Stimulated activated CD8-positive, alpha-beta memory T cell treated with anti-CD3 and anti-CD28 coated beads, Interleukin-15, amount 100 ng/mL, for 24 hours (primary cell): ENCODE measurements at places on chromosomes 4 and X.

DNA sequence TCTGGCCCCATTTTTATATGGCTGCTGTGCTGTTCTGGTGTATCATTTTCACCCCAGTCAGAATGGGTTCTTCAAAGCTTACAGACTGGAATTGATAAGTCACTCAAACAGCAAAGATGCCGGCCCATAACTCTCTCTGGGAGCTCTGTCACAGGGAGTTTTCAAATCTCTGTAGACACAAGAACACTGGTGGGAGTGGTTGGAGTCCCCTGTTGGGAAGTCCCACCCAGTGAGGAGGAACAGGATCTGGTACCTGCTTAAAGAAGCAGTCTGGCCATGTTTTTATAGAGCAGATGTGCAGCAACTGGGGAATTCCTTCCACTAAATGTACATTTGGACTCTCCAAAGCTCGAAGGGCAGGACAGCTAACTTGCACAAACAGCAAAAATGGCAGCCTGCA, 69.3 kb upstream of the UGT2B7 start:
- no peak for DNase-seq

DNA sequence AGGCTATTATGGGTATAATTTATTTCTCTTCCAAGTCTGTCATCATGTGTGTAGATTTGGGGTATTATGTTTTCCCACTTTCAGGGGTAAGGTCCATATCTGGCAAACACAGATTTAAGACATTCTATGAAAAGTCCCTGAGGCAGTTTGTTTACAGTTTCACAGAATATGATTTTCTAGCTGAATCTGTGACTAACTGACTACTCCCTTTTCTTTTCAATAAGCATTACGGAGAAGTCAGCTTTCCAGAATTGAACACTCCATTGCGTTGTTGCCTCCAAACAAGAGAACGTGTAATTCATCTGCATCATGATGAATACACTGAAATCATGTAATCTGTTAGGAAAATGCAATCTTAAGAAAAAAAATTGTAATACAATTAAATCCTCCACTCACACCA, 226.7 kb upstream of the SFRP2 start:
- no peak for DNase-seq

DNA sequence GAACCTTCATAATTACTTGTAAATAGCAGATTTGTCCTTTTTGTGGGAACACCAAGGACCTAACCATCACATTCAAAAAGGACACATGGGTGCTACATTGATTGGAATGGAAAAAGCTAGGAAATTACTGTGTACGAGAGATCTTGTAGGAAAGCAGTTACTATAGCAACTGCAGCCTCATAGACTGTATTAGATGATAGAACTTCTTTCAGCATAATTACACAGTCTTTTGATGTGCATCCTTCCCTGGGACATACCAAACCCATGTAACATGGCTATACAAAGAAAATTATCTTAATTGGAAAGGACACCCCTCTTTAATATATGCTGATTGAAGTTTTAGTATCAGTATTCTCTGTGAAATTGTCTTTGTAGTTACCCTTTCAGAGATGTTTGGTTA, 130.7 kb upstream of the CTSO start:
- DNase-seq, result no peak

DNA sequence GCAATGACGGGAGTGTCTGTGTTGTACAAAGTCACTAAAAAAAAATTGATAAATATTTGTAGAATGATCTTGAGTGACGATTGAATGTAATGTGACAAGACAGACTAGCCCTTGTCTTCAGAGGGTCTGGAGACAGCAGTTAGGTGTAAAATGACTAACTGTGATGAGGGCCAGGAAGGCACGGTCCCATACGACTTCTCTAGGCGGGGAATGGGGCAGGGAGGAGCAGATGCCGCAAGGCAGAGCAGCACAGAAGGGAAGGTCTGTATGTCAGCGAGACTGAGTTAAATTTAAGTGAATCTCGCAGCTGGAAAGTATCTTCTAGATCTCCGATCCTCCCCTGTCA, 405 bp downstream of the CENPE start:
- DNase-seq, result no peak

DNA sequence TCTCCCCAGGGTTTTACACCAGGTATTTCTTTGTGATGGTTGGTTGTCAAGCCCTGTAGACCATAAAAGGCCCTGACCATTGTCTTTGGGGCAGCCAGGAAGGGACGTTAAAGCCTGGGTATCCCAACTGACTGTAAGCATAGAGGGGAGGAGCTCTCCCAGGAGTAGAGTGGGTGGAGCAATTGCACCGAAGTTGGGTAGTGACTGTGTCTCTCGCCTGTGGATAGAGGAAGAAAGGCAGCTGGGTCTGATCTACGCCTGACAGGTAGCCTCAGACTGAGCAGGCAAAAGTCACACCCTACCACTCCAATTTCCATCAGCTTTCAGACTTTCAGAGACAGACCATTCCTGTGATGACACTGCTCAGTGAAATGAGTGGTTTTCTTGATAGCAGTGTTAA, 123.3 kb downstream of the KLHL8 start:
- no peak for DNase-seq

GRCh38 chr4:128548381-128548780, 260.8 kb upstream of the PGRMC2 start:
- no peak for DNase-seq

GRCh38 chr4:153169776-153170175, 34.5 kb upstream of the TRIM2 start:
- no peak for DNase-seq

DNA sequence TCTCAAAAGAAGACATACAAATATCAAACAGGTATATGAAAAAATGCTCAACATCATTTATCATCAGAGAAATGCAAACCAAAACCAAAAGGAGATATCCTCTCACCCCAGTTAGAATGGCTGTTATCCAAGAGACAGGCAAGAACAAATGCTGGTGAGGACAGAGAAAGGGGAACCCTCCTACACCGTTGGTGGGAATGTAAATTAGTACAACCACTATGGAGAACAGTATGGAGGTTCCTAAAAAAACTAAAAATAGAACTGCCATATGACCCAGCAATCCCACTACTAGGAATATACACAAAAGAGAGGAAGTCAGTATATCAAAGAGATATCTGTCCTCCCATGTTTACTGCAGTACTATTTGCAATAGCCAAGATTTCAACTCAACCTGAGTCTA, 83.5 kb downstream of the CDS1 start:
- DNase-seq, result no peak

- DNase-seq, result no peak
These were observed 79.6 kb upstream of the WDR1 start for GRCh38 chr4:10196191-10196590.

DNA sequence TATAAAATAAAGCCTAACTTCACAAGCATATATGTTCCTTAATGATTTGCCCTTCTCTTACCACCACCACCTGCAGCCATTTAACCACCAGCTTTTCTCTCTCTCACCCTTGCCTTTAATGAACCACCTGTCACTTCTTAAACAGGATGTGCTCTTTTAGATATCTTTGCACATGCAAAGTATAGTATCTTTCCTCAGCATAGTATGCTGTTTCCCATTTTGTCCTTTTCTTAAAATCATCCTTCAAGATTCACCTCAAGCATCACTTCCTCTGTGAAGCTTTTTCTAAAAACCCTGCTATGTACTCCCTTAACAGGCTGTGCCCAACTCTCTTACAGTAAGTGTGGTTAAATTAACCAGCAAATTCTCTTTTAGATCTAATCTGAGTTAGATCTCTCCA, 8.2 kb upstream of the CNOT6L start:
- no peak for DNase-seq

DNA sequence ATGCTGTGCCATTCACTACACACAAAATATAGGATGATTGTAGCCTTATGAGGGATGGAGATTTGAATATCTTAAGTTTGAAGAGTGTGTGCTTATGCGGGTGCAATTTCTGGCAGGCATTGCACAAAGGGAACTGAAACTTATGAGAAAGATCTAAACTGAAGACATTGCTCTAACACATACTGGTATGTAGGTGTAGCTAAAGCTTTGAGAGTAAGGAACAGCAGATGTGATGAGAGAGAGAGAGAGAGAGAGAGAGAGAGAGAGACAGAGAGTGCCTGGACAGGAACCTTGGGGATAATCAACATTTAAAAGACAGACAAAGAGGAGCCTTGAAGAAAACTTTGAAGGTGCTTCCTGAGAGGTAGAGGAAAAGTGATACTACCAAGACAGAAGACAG, 379.7 kb downstream of the SPRY1 start:
- DNase-seq, result no peak

DNA sequence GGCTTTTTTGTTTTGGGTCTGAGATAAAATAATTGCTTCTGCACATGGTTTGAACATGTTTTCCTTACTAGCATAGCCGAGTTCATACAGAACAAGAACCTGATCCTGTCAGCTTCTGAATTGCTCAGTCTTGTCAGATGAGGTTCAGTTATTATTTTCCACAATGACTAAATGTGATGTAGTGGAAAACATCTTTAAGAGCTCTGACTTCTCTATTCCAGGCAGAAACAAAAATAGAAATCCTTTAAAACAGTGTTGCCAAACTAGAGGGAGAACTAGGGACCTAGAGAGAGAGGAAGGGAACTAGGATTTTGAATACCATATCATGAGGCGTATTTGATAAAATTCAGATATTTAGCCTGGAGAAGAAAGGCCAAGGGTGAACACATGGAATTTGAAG, 2.0 kb downstream of the ATP6AP2 start:
- no peak for DNase-seq

DNA sequence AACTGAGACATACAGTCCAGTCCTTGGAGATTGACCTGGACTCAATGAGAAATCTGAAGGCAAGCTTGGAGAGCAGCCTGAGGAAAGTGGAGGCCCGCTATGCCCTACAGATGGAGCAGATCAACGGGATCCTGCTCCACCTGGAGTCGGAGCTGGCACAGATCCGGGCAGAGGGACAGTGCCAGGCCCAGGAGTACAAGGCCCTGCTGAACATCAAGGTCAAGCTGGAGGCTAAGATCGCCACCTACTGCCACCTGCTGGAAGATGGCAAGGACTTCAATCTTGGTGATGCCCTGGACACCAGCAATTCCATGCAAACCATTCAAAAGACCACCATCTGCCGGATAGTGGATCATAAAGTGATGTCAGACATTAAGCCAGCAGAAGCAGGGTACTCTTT, 20.4 kb upstream of the FRMPD3 start:
- no peak for DNase-seq

GRCh38 chrX:8579602-8580001, 115.0 kb downstream of the VCX3B start:
- no peak for DNase-seq

GRCh38 chr4:112637552-112637866, 566 bp downstream of the LARP7 start:
- DNase-seq, result no peak

DNA sequence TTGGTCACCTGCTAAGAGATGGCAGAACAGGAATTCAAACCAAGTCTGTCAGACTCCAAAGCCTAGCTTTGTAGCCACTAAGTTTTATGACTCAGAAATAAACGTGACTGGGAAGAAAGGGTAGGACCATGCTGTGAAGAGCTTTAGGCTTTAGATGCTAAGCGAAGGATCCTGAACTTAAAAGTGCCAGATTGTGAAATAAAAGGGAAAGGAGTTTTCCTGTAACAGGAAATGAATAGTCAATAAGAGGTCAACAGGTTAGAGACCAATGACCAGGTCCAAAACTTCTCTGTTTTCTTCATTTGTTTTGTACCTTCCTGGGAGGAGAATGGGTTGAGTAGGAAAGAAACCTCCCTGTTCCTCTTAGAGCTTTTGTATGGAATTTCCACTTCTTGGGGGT, 98.8 kb upstream of the EOLA2 start:
- DNase-seq, result no peak

GRCh38 chr4:182978152-182978827, 61.1 kb upstream of the DCTD start:
- DNase-seq, result no peak

- DNase-seq, result no peak
These were observed 112.2 kb upstream of the MAP3K15 start for GRCh38 chrX:19627533-19627932.

GRCh38 chr4:183610033-183610432, 49.0 kb downstream of the RWDD4 start:
- DNase-seq, result no peak
